ENCODE measurements at places on chromosomes 4 and X. TPM values are rescaled to one million over a fixed set of nuclear protein-coding genes. Genes with fewer than 3 reads are reported as not detected.

The JADE3 gene
- 7.3 TPM for total RNA-seq

DNA sequence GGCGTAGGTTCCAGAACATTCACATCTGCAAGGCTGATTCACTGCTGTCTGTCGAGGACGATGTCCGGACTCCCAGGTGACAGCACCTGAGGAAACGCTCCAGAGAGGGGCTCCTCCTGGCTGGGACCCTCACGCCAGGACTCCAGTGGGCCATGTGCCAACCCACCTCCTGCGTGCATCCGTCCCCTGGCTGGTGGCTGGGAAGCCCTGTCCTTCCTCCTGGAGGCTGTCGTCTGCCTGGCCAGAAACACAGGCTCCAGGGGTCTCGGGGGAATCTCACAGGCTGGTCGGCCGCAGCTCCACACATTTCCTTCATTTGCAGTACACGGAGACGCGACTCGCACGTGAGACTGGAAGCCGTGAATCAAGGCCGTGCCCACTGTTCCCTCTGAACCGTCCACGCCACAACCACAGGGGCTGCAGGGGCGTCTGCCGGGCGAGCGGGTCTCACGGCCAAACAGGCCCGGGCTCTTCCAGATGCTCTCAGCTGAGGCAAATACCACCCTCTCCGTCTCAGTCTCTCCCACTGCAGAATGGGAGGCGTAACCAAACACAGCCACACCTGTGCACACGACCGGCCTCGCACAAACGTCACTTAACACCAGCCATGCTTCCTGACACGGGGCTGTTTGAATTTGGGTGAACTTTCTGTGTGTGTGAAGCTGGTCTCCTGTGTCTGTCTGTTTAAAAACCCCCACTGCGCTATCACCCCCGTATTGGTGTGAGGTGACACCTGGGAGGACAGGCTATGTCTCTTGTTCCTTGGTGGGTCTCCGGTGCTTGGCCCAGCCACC lies 38.7 kb upstream of the MXD4 start:
- no peak for ATAC-seq

DNA sequence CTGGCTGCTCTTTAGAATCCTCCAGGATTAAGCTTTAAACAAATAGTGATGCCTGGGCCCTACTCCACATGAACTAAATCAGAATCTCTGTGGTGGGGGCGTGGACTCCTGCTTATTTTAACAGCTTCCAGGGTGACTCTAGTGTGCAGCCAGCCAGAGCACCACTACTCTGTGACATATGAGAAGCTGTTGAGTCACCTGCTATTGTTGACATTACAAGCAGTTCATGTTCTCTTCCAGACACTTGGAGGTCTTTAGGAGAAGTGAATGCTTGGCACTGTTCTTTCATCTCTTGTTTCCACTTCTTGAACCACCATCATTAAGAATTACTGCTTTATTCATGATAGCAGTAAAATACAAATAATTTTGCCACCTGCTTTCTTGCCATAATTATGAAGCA lies 426 bp upstream of the C4orf51 start:
- peak; percentile 98 for ATAC-seq

GRCh38 chrX:153885968-153886903 lies at the start of gene L1CAM:
L1CAM (minus strand) TSS chrX:153886173; CDS start chrX:153875836, 10,337 bp downstream.
- peak; percentile 51 for ATAC-seq

GRCh38 chr4:7390336-7390735 lies 44.4 kb downstream of the PSAPL1 start:
- ATAC-seq = no peak

GRCh38 chr4:121711263-121712000 lies 14.7 kb upstream of the ANXA5 start:
- peak; percentile 100 for ATAC-seq
